ENCODE measurements at places on chromosomes 3 and 15.

DNA sequence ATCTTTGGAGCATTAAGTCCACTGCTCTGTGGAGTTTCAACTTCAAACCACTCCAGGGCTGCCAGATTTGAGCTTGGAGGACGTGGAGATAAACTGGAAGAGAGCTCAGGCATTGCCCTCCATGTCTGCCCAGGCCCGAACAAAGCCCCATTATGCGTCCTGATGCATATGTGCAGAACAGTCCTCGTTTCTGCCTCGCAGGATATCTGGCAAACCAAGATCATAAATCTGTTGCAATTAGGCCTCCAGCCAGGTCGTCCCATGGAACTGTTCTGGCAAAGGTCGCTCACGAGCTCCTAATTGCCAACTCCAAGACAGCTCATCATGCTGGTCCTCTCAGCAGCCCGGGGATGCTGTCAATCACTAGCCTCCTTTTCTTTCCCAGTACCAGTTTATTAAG is 91.2 kb downstream of the SEMA5B start:
- DNase-seq = no peak

DNA sequence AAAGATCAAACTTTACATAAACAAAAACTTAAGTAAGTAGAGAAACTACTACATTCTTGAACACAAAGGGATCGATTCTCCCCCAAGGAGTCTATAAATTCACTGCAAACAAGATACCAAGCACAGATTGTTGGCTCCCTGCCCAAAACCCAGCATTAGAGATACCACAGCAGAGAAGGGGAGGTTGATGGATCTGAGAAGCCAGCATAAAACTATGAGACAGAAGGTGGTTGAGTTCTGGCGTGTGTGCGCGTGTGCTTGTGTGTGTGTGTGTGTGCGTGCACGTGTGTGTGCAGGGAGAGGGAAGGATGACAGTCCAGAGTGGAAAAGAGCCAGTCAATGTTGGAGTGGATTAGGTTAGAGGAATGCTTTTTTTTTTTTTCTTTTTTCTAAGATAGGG is 143.2 kb upstream of the PRR20G start:
- DNase-seq = no peak

DNA sequence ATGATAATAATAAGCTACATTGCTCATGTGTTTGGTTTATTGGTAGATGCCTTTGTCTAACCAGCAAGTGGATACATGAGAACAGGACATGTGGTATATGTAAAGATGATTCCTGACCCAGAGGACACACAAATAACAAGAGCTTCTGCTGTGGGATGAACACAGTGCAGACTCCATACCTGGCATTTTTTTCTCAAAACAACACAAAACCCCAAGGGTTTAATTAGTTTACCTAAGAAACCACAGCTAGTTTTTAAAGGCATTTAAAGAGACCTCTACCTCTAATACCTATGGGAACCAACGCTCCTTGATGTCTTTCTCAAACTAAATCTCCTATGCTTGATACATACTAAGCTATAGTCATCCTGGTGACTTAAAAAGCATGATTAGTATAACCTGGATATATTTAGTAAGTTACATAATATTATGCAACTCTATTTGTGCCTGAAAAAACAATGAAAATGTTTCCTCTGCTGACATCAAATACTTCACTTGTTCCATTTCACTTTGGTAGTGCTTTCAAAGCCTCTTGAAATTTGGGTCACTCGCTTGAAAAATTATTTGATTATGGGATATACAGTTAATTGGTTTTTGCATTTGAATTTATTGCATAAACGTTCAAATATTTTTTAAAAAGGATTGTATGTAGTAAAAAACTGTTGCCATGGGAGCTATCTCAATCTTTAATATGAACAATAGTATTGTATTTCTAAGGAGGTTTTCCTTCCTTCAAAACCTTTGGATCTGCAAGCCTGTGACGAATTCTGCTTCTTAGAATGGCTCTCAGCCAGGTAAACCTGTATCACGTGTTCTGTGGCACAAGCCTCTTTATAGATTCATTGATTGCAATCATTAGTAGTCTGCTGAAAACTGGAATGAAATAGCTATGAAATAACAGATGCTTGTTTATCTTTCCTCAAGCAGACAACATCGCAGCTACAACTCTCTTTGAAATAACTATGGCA is 233.0 kb upstream of the KCNMB2 start:
- DNase-seq = no peak

- no peak for DNase-seq
Observed at GRCh38 chr3:76370749-76371520, 585.6 kb upstream of the ZNF717 start.

- DNase-seq = no peak
Observed at GRCh38 chr3:165225604-165226003, 29.4 kb upstream of the SLITRK3 start.

DNA sequence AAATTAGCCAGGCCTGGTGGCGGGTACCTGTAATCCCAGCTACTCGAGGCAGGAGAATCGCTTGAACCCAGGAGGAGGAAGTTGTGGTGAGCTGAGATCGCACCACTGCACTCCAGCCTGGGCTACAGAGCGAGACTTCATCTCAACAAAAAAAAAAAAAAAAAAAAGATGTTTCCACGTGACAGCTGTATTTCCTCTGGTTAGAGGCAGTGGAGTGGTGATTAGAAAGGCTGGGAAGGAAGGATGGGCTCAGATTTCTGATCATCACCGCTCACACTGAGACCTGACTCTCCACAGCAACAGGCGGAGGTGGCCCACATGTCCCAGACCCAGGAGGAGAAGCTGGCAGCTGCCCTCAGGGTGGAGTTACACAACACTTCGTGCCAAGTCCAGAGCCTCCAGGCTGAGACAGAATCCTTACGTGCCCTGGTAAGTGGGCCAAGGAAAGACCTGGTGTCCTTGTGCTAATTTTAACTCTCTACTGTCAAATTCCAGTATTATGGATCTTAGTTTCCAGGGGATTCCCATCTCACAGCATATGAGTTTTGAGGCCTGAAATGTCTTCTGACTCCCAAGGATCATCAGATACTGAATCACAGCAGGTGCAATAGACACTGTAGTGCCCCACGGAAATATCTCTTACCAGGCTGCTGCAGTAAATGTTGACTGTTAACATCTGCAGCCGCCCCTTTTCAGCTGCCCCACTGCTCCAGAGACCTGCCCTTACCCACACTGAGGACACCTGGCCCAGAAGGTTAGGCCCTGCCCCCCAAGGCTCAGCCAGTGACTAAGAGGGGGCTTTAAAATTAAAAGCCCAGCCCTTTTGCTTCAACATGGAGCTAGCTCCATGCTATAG is 66.9 kb downstream of the BFSP2 start:
- DNase-seq = no peak

DNA sequence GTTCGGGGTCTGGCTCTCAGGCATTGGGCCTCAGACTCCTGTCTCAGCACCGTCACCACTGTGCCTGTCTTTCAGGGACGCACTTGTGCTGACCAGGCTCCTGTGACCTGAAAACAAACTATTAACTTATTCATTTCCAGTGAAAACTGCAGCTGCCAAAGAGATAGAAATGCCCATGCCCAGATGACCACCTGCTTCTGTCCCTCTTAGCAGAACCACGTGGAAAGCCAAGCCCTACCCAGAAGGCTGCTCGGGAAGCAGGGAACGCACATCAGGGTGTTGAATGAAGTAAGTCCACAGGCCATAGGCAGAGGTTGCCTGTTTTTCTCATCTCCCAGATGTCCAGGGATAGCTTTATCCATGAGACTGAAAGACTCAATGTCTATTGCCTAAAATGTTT is 219.3 kb downstream of the EBLN2 start:
- DNase-seq = no peak

DNA sequence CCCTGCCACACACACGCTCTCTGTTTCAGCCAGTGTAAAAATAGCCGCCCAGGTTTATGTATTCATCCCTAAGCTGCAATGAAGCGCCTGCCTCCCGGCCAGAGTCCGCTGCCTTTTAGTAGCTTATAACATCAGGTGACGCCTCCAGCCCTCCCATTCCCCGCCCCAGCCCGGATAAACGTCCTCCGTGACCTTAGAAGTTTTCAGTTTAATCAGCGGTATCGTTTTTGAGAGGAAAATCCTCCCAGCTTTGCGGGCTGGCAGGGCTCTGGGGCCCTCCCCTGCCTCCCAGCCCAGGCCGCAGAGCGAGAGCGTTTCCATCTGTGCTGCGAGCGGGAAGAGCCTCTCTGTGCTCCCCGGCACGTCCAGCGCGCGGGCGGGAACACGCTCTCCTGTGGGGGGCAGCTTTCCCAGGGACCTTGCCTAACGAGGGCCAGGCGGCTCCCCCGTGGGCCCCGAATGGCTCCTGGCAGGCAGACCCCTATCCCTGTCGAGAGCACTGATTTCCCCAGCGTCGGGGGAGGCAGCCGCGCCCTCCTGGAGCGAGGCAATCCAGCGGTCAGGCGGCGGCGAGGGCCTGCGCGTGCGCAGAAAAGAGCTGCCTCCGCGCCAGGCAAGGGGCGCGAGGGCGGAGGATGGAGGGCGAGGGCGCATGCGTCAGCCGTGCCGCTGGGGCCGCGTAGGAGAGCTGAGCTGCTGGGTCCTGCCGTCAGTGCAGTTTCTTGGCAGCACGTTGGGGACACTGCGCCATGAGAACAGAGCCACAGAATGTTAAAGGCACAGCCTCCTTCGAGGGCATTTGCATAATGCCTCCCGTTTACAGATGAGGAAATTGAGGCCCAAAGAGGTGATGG is 71.1 kb downstream of the CCNL1 start:
- peak; percentile 94 for DNase-seq
